ENCODE measurements at places on chromosomes 7 and 10.

DNA sequence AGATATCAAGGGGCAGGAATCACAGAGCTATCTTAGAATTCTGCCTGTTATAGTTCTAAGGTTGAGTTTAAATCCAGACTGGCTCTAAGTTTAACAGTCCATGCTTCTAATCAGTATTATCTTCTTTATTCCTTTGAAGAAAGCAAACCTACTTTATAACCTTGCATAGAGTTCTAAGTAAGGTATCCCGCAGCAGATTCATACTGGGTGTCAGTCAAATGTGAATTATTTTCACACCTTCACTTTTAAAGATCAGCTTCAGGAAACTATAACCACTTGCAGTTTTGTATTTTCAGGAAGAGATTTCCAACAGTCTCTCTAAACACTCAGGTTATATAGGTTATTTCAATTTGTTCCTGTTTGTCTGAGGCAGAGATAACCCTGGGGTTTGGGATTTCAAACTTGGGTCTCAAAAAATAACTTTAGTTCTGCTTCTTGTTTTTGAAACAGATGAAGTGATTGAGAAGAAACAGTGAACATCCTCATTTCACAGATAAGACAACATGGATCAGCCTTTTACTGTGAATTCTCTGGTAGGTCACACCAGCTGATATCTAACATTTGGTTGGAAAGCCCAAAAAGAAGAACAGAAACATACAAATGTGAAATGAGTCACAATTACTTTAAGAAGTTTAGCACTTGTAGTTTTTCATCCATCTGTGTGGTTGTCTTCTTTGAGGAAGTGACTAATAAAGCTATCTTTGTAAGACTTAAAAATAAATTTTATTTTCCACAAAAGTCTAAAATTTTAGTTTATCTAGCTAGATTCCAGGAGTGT is 21.4 kb downstream of the STAMBPL1 start:
- no peak for DNase-seq

GRCh38 chr7:79502151-79502550 is 48.7 kb upstream of the MAGI2 start:
- no peak for DNase-seq

DNA sequence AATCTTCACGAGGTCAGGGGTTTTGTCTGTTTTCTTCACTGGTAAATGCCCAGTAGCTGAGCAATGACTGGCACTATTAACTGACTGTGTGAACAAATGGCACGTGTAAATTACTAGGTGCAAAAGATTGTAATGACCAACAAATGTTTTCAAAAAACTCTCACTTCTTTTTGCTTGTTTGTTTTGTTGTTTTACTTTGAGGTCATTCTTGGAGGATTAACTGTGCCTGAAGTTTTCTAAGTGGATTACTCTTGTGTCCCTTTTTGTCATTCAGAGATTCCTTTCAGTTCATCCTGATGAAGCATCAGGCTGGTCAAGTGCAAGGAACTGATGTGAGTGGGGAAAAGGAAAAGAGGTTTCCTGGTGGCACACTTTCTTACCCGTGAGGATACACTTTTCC is 74.4 kb upstream of the PPP1R3C start:
- DNase-seq: no peak

- DNase-seq: no peak
Observed at GRCh38 chr7:66123175-66123528, 8.5 kb downstream of the CRCP start.

- DNase-seq: no peak
Observed at GRCh38 chr7:66529883-66530610, 98.6 kb upstream of the KCTD7 start.

GRCh38 chr10:3251172-3251571 is 78.6 kb upstream of the PITRM1 start:
- DNase-seq: peak; percentile 26

DNA sequence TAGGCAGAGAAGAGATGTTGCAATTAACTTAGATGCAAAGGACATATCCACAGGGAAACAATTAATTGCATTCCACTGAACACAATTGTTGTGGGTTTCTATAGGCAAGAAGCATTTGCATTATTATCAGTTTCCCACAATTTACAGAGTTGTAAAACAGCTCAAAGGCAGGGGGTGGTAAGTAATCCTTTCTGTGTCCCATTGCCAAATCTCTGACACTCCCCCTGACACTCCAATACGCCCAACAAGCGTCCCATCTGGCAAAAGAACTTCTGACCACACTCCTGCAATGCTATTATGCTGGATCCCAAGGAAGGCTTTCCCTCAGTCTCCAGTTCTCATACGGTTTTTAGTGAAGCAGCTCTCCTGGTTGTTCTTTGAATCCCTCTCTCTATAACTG is 179.8 kb downstream of the CXCL12 start:
- no peak for DNase-seq

- no peak for DNase-seq
Observed at GRCh38 chr10:130393342-130393741, 257.2 kb downstream of the GLRX3 start.

DNA sequence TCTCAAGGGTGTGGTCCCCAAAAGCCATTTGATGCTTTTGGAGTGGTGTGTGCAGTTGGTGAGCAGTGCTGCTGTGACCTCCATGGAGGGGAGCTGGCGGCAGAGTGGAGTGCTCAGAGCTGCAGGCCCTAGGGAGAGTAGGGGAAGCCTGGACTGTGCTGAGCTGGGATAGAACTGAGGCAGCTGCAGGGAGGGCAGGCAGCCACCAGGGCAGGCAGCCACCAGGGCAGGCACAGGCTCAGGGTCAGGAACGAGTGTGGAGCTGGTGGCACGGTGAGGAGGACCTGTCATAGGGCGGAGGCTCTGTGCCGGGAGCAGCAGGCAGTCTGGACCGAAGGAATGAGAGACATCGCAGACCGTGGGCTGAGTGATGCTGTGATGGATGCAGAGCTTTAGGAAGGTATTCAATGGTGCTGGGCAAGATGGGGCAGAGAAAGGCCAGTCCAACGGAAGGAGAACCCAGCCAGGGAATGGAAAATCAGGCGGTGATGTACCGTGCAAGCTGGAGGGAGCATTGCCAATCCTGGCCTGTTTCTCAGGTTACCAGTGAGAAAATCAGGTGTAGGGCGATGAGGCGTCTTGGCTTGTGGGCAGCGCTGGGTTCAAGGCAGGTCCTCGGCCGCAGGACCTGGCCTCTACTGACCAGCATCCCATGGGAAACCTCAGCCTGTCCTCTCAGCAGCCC is 152.6 kb downstream of the CAMK1D start:
- peak; percentile 37 for DNase-seq

- no peak for DNase-seq
Observed at GRCh38 chr7:35771776-35772175, 29.1 kb upstream of the SEPTIN7 start.

GRCh38 chr7:132347123-132347522 is 229.1 kb downstream of the PLXNA4 start:
- no peak for DNase-seq

- no peak for DNase-seq
Observed at GRCh38 chr7:112648781-112649180, 141.4 kb downstream of the TMEM168 start.

DNA sequence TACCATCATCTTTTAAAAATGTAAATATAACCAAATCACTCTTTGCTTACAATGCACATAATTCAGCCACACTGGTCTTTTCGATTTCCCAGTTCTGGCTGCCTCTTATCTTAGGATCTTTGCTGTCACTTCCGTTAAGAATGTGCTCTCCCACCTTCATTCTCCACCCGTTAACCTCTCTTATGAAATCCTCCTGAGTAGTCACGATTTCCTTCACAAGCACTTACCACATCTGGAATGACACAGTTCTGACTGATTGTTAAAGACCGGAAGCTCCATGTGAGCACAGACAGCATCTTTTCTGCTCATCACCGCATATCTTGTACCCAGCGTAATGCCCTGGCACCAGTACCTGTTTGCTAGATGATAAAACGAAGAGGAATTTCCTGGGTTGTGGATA is 84.3 kb downstream of the CUL2 start:
- DNase-seq: no peak

DNA sequence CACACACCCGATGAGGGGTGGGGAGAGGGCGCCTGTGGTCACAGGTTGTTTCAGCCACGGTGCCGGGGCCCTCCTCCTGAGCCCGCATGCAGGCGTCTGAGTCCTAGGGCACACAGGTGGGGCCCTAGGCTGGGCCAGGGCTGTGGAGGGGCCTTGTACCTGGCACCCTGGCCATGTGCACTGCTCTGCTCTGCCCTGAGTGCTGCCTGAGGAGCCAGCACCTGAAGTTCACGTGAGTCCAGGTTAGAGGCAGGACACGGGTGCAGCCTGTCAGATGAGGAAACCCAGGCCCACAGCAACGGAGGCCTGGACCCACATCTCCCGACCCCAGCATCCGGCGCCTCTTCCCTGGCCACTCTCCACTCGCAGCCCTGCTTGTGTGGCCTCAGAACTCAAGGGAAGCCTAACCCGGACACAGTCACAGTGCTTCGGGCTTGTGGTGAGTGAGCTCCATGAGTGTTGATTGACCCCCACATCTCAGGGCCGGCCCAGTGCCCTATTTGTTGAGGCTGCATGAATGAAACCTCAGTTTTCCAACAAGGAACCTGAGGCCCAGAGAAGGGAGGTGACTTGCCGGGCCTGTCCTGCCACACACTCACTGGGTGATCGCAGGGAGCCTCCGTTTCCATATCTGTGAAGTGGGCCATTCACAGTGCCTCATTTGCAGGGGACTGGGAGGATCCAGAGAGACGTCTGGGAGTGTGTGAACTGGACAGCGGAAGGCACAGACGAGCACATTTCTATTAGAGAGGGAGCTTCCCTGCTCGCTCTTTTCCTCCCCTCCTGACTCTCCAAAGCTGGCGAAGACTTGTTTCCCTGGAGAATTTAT is 39.6 kb downstream of the PPIF start:
- DNase-seq: peak; percentile 70

DNA sequence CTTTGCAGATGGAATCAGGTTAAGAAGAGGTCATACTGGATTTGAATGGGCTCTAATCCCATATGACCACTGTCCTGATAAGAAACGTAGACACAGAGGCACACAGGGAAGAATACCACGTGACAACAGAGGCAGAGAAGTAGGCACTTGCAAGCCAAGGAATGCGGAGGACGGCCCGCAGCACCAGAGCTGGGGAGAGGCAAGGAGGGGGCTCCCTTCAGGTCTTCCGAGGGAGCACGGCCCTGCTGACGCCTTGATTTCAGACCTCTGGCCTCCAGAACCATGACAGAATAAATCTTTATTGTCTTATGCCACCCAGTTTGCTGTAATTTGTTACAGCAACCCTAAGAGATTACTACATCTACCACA is 44.7 kb upstream of the TMEM213 start:
- DNase-seq: no peak
